Caki2 (cell line): ENCODE measurements at places on chromosomes 16 and 17. TPM values are rescaled to one million over a fixed set of nuclear protein-coding genes. Genes with fewer than 3 reads are reported as not detected.

DNA sequence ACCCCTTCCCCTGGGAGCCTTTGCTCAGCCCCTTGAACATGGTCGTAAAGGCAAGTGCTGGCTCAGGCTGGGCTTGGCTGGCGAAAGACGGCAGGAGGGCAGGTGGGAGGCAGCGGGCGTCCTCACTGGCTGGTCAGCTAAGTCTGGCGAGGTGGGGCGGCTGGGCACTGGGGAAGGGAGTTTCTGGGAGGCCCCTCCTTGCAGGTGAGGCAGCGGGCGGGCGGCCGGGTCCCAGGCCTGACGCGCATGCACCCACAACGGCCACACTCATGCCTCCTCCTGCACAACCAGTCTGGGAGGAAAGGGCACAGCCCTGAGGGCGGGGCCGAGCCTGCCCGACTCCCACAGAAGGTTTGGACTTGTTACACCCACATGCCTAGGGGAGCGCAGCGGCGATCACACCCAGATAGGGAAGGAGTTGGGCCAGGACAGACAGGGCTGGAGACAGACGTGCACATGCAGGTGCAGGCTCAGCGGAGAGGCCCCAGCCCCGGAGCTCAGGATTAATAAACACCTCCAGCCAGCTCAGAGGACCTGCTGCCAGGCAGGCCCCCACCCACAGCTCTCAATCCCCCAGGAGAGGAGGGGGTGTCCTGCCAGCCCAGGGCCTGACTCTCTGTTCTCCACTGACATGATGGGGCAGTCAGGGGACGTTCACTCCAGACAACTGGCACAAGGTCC lies at the start of gene EVPL:
Gene EVPL (minus strand): TSS at position 148 of the 681 bp plus-strand sequence. CDS start 108 bp downstream, at position 40.
- DNase-seq, result peak; percentile 94

- DNase-seq, result no peak
These were observed 23.9 kb upstream of the TMEM98 start for GRCh38 chr17:32903774-32904673.

VASN gene
- 4.3 and 5.5 TPM in 2 replicates for total RNA-seq

DNA sequence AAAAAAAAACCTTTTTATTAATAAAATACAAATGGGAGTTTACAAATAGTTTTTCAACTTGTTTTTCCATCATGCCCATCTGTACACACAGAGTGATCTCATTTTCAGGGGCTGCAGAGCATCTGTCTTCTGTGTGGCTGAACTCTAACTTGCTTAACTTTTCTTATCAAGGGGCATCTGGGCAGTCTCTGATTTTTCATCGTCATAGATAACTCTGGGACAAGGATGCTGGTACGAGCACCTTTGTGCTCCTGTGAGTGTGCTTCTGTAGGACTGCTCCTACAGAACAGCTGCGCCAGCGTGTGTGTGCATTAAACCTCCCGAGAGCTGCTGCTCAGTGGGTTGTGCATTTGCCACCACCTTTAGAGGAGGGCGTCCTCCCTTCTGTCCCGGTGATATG lies 34.6 kb upstream of the TAC4 start:
- no peak for DNase-seq

- DNase-seq, result no peak
These were observed 23.8 kb downstream of the GGA2 start for GRCh38 chr16:23486480-23486879.
